ENCODE measurements at places on chromosomes 3 and 15. TPM values are rescaled to one million over a fixed set of nuclear protein-coding genes. Genes with fewer than 3 reads are reported as not detected.

- no peak overlapping the region for H3K4me3 ChIP-seq
- H3K27ac ChIP-seq = no peak overlapping the region
- no peaks in the 10 kb centered on the region for H3K36me3 ChIP-seq
- DNase-seq = no peak
- H3K27me3 ChIP-seq = no peaks in the 10 kb centered on the region
Observed at GRCh38 chr3:48208076-48208475, 15.2 kb upstream of the CAMP start.

Gene CTNNB1
- 112 TPM for total RNA-seq

DNA sequence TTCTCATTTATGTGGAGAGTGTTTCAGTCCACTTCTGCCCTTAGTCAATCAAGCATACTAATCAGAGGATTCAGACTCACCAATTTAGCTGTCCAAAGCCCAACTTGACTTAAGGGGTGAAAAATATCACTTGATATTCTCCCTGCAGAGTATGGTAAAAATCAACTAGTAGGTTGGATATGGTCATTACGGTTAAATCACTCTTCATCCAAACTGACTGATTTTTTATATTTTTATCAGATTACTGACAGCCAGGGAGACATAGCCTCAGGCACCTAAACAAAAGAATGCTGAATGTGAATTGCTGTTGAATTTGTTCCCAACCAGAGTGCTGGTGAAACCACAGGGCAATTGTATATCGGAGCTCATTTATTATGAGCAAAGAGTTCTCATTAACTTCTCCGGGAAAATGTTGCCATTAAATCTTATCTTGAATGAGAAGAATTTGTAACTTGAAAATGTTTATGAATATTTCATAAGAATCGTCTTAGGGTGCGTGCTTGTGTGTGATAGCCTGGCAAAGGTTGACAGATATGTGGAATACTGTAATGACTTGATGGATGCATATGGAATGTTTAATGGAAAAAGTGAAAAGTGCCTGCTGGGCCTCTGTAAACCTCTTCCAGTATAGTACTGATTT lies 411.2 kb downstream of the NAALADL2 start:
- H3K36me3 ChIP-seq = no peaks in the 10 kb centered on the region
- H3K4me3 ChIP-seq = no peak overlapping the region
- DNase-seq = no peak
- no peaks in the 10 kb centered on the region for H3K27me3 ChIP-seq
- H3K27ac ChIP-seq = no peak overlapping the region
- no peaks in the 10 kb centered on the region for H3K4me1 ChIP-seq

Gene TASOR
- total RNA-seq = 61.8 TPM

DNA sequence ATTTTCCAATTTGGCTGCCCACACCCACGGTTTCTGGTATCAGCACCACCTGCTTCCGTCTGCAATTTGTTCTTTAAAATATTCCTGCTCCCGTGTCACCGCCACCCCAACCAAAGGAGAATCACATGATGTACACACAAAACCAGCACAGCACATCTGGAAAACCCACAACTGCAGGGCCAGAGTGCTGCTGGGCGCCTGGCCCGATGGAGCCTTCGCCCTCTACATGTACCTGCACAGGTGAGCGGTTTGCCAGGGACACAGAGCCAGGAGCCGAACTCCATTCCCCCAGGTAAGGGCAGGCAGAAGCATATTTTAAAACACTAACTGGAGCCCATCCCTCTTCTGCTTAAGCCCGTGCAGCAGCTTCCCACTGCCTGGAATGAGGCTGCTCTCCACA lies 75.6 kb downstream of the ADAMTS17 start:
- no peaks in the 10 kb centered on the region for H3K4me1 ChIP-seq
- H3K36me3 ChIP-seq = no peaks in the 10 kb centered on the region
- no peak overlapping the region for H3K4me3 ChIP-seq
- no peak overlapping the region for H3K27ac ChIP-seq

- no peaks in the 10 kb centered on the region for H3K36me3 ChIP-seq
- no peak overlapping the region for H3K4me3 ChIP-seq
- peaks cover 9% of the 10 kb centered on the region for H3K27me3 ChIP-seq
- H3K27ac ChIP-seq = no peak overlapping the region
- H3K4me1 ChIP-seq = no peaks in the 10 kb centered on the region
- no peak for DNase-seq
Observed at GRCh38 chr15:32020156-32020555, 10.2 kb upstream of the CHRNA7 start.

- peaks cover 4% of the 10 kb centered on the region for H3K4me1 ChIP-seq
- H3K27me3 ChIP-seq = no peaks in the 10 kb centered on the region
- peaks cover 17% of the 10 kb centered on the region for H3K36me3 ChIP-seq
- H3K27ac ChIP-seq = no peak overlapping the region
- H3K4me3 ChIP-seq = no peak overlapping the region
- no peak for DNase-seq
Observed at GRCh38 chr15:49178497-49178896, 8.4 kb downstream of the GALK2 start.

DNA sequence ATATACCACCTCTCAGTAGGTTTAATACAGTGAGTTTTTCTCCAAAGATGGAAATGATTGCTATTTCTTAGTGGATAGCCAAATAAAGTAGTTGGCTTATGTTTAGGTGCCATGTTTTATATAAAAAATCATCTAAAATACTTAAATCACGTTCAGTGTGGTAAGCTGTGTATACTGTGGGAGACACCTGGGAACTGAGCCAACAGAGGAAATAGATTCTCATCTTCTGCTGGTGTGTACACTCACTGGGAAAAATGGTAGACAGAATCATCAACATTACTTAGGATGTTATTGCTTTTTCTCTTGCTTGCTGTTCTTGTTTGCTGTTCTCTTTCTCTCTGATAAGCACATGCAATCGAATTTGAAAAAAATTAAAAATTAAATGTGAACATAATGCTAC lies 112.6 kb upstream of the MB21D2 start:
- no peak overlapping the region for H3K27ac ChIP-seq
- peaks cover 8% of the 10 kb centered on the region for H3K27me3 ChIP-seq
- no peak overlapping the region for H3K4me3 ChIP-seq
- H3K36me3 ChIP-seq = no peaks in the 10 kb centered on the region
- peaks cover 10% of the 10 kb centered on the region for H3K4me1 ChIP-seq

- peaks cover 48% of the 10 kb centered on the region for H3K27me3 ChIP-seq
- DNase-seq = peak; percentile 51
- H3K36me3 ChIP-seq = no peaks in the 10 kb centered on the region
- H3K4me1 ChIP-seq = peaks cover 13% of the 10 kb centered on the region
- H3K4me3 ChIP-seq = no peak overlapping the region
Observed at GRCh38 chr3:126389112-126389793, 5.5 kb upstream of the CFAP100 start.

- H3K27ac ChIP-seq = no peak overlapping the region
- no peaks in the 10 kb centered on the region for H3K36me3 ChIP-seq
- no peaks in the 10 kb centered on the region for H3K4me1 ChIP-seq
Observed at GRCh38 chr3:78258798-78259197, 1218.9 kb downstream of the ROBO2 start.

Gene CPLX3
- total RNA-seq = not detected

- no peak overlapping the region for H3K4me3 ChIP-seq
- H3K27ac ChIP-seq = peak overlapping the region; percentile 58
- no peaks in the 10 kb centered on the region for H3K4me1 ChIP-seq
Observed at GRCh38 chr3:32276279-32276841, 37.9 kb downstream of the CMTM8 start.

Gene FSIP1
- total RNA-seq = 1.0 TPM

GRCh38 chr3:13537909-13538296 lies 11.0 kb upstream of the FBLN2 start:
- H3K27ac ChIP-seq = no peak overlapping the region
- peaks cover 6% of the 10 kb centered on the region for H3K36me3 ChIP-seq
- H3K27me3 ChIP-seq = peaks cover 38% of the 10 kb centered on the region
- no peak for DNase-seq
- H3K4me1 ChIP-seq = peaks cover 13% of the 10 kb centered on the region

- H3K36me3 ChIP-seq = no peaks in the 10 kb centered on the region
- H3K4me3 ChIP-seq = no peak overlapping the region
- H3K27me3 ChIP-seq = no peaks in the 10 kb centered on the region
- H3K4me1 ChIP-seq = peaks cover 9% of the 10 kb centered on the region
Observed at GRCh38 chr3:189630767-189631372, 319 bp upstream of the TP63 start.

Gene GP9
- total RNA-seq = not detected

- DNase-seq = no peak
- no peaks in the 10 kb centered on the region for H3K4me1 ChIP-seq
- no peaks in the 10 kb centered on the region for H3K27me3 ChIP-seq
- no peak overlapping the region for H3K4me3 ChIP-seq
- no peak overlapping the region for H3K27ac ChIP-seq
Observed at GRCh38 chr15:35698966-35699575, 153.1 kb upstream of the DPH6 start.

Gene XIRP1
- not detected for total RNA-seq
